ENCODE measurements at places on chromosomes 3 and 15.

DNA sequence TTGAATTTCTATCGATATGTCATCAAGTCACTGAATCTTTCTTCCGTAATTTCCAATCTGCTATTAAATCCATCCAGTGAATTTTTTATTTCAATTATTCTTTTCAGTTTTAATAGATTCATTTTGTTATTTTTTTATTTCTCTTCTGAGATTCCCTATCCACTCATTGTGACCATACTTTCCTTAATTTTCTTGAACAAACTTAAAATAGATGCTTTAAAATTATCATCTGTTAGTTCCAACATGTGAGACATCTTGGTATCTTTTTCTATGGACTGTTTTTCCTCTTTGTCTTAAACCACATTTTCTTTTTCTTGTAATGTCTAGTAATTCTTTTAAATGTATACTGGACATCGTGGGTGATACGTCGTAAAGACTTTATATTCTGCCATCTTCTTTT, 236.6 kb upstream of the TLE3 start:
- no peak for DNase-seq

DNA sequence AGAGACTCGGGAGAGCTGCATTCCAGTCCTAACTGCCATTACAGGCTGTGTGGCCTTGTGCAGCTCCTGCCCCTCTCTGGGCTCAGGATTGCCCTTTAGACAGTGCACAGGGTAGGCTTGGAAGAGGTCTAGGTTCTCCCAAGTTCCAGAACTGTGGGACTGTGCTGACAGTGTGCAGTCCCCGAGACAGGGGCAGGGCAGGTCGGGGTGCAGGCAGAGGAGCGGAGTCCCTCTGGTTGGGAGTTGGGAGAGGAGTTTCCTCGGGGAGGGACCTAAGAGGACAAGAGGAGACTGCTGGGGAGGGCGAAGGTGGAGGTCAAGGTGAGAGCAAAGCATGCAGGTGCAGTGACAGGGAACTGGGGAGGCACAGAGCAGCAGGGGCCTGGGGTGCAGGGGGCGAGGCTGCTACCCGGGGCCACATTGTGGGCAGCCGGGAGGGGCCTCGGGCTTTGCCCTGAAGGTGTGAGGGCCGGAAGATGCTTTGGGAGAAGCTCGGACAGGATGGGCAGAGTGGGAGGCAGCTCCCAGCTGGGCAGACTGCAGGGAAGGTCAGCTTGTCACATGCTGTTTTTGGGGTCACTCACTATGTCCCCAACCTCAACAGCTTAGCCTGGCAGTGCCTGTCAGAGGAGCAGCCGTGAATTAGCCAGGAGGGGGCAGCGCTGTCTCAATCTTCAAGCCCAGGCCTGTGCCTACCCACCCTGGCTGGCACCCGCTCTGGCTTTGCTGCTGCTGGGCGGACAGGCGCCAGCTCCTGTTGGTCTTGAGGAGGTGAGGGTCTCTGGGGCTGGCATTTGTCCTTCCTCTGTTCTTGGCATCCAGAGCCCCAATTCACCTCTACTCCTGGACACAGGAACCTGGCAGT, 15.4 kb upstream of the CSPG4 start:
- DNase-seq, result peak; percentile 52

DNA sequence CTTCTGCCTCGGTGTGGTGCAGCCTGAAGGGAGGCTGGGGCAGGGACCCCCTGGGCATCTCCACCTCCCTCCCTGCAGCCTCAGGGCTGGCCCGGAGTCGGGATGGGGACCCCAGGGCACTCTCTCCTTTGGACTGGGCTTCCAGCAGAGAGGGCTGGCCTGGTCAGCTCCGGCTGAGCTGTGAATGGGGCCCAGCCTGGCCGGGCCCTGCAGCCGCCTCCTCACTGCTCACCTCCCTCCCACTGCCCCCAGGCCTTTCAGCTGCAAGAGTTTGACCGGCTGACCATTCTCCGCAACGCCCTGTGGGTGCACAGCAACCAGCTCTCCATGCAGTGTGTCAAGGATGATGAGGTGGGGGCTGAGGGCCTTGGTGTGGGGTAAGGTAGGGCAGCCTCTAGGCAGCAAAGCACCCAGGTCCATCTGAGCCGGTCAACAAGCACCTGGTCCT, 36.0 kb downstream of the PSTPIP1 start:
- DNase-seq, result peak; percentile 7

GRCh38 chr3:50010959-50011358, 71.0 kb downstream of the RBM6 start:
- DNase-seq, result no peak

GRCh38 chr15:63831041-63831440, 2.7 kb downstream of the HERC1 start:
- no peak for DNase-seq

GRCh38 chr3:151878465-151878864, 5.0 kb downstream of the SUCNR1 start:
- DNase-seq, result no peak

DNA sequence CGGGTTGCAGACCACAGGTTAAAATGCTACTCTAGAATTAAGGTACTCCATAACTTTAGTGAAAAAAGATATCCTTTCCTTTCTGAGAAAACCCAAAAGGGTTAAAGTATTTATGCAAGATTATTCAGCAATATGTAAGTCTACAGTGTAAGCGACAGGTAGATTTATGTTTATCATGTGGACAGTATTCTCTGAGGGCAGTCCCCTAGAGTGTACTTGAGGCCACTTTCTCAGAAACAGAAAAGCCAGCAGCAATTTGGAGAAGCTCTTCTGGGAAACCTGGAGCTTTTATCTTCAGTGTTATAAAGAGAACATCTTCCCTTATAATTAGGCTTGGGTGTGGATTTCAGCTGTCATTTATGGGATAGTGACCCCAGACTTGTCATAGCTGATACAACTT, 8.9 kb downstream of the ST3GAL6 start:
- no peak for DNase-seq

- DNase-seq, result no peak
These were observed 16.3 kb downstream of the CD80 start for GRCh38 chr3:119543147-119543546.

DNA sequence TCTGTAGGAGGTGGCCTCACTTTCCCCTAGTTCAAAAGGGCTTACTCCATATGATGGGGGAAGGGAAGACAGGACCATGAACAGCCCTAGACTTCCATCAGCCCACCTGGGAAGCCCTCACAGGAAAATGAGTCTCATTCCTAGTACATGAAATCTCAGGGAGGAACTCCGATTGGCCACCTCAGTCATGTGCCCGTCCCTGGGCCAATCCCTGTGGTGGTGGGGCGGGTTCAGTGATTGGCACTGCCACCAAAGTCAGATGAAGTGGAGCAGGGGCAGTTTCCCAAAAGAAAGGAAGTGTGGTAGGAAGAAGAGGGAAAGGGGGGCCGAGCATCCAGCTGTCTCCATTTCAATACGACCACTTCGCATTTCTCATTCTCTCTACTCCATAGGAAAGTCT, 25.9 kb upstream of the GP9 start:
- no peak for DNase-seq

DNA sequence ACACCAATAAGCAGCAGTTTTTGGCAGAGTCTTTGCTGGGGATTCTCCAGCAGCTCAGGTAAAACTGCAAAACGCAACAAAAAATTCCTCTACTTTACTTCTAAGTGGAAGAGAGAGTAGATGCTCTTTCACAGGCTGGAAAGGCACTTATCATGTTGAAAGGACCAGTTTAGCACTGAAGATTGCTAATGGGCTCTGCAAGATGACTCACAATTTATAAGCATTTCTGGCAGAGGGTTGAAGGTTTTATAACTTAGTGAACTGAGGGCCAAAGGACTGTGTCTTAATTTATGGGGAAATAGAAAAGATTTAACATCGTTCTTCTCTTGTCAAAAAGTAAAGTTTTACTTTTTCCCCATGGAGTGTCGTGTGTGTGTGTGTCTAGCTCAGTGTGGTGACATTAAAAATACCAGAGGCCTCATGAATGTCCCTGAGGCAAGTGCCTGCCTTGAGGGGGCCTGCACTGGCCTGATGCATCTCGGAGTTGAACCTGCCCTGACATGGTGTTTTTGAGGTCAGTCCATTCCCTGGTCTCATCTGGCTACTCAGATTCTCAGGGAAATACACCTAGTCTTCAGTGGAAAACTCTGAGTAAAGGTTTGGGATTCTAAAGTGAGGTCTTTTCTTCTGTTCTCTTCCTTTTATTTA, 1092.0 kb downstream of the NAALADL2 start:
- DNase-seq, result peak; percentile 45

DNA sequence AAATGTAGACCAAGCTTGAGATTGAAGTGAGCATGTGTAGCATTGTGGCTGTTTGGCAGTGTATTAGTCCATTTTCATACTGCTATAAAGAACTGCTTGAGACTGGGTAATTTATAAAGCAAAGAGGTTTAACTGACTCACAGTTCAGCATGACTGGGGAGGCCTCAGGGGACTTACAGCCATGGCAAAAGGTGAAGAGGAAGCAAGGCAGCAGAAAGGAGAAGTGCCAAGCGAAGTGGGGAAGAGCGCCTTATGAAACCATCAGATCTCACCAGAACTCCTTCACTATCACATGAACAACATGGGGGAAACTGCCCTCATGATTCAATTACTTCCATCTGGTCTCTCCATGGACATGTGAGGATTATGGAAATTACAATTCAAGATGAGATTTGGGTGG, 8.6 kb upstream of the CERS3 start:
- DNase-seq, result no peak

- no peak for DNase-seq
These were observed 71.3 kb upstream of the FNDC3B start for GRCh38 chr3:171967932-171968678.

GRCh38 chr3:127049393-127049792, 66.5 kb downstream of the PLXNA1 start:
- no peak for DNase-seq

DNA sequence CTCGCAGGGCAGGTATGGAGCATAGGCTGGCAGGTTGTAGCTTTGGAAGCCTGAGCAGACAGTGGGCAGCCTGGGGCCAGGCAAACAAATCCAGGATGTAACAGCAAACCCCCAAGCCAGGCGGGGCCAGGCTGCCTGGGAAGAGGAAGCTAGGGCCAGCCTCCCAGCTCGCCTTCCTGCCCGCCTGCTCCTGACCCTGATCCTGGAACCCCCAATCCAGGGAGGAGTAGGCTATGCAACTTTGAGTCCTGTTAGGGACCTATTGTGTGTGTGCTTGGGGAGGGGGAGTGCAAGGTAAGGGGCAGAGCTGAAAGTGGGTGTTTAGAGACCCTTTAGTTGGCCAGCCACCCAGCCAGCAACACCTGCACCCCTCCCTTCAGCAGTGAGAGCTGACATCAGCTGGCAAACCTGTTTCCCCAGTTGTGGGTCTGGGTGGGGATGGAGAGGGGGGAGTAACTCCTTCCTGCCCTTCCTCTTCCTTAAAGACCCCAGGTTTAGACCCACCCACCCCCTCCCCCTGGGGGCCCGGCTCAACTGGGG, 2.5 kb downstream of the NBEAL2 start:
- DNase-seq, result no peak

- DNase-seq, result no peak
These were observed 397.6 kb upstream of the THBS1 start for GRCh38 chr15:39183164-39183881.

- no peak for DNase-seq
These were observed 121.9 kb downstream of the CHSY1 start for GRCh38 chr15:101129851-101130380.

GRCh38 chr15:59739557-59740186, 50.6 kb upstream of the BNIP2 start:
- DNase-seq, result no peak

- DNase-seq, result no peak
These were observed 41.7 kb downstream of the MAGEF1 start for GRCh38 chr3:184670091-184670602.

GRCh38 chr3:156201411-156202405, 81.3 kb downstream of the KCNAB1 start:
- no peak for DNase-seq

GRCh38 chr3:118550556-118550955, 484.1 kb downstream of the IGSF11 start:
- DNase-seq, result no peak

GRCh38 chr3:81521855-81522254, 239.6 kb downstream of the GBE1 start:
- no peak for DNase-seq

DNA sequence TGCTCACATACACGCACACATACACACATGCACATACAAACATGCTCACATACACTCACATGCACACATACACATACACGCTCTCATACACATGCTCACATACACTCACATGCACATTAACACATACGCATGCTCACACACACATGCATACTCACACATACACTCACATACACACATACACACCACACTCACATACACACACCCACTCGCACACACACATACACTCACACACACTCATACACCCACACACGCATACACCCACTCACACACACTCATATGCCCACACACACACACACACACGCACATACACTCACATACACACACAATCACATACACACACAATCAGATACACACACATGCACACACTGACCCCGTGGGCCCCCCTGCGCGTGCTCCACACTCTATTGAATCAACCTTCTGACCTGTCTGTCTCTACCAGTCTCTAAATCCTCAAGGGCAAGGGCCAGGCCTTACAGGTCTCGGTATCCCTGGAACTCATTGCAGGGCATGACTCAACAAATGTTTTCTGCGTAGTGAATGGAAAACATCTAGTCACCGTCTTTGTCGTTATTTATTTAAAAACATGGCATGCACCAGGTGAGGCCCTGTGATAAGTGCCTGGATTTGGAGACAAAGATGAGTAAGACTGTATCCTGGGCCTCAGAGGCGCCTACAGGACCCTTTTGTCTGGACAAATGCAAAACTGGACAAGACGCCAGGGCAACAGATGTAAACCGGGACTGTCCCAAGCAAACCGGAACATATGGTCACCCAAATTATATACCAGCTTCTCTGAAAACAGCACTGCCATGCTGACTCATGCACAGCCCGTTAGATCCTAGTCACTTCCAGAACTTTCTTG, 41.8 kb downstream of the GRK7 start:
- DNase-seq, result no peak

DNA sequence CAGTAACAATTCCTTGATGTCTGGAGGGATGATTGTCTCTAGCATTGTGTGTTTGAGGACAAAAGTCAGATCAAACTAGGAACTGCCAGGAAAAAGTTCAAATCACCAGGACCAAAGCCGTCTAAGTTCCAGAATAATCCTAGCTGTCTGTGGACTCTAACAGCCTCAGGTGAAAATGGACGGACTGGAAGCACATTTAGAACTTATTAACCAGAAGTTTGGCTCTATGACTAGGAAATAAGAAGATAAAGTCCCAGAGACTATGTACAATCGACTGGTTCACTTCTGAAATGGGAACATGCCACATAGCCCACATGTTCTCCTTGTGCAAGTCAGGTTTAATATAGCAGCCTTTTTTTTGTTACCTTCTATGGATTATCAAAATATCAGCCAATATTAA, 50.6 kb upstream of the SGO1 start:
- DNase-seq, result no peak

DNA sequence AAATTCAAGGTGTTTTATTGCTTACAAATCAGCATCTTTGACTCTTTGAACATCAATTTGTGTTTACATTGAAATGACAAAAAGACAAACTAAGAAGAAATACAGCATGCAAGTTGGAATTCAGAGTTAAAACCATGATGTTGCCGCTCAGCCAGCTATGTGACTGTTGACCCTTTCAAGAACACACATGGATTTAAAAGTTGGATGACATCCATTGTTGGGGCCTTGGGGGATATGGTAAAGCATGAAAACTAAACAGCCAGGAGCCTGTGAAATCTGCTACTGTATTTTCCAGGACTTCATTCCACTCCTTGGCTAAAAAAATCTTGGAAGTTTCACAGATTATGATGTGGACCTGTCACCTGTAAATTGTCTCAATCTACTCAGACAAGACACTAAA, 4.6 kb downstream of the P2RY1 start:
- no peak for DNase-seq

- no peak for DNase-seq
These were observed 46.9 kb downstream of the RLBP1 start for GRCh38 chr15:89174476-89174875.

- DNase-seq, result no peak
These were observed 139.0 kb downstream of the MCTP2 start for GRCh38 chr15:94370206-94370935.
